Type B pancreatic cell (in vitro differentiated cells): ENCODE measurements at places on chromosomes 7 and 10. TPM values are rescaled to one million over a fixed set of nuclear protein-coding genes. Genes with fewer than 3 reads are reported as not detected.

Gene TMEM176A
- 90.1 and 106 TPM in 2 replicates for total RNA-seq

GRCh38 chr7:131525820-131526219 is 30.6 kb downstream of the PODXL start:
- H3K36me3 ChIP-seq, result no peaks in the 10 kb centered on the region
- DNase-seq, result no peak
- no peaks in the 10 kb centered on the region for H3K4me1 ChIP-seq
- no peak overlapping the region for H3K27ac ChIP-seq

Gene CTTNBP2
- total RNA-seq, result 30.2 and 36.9 TPM in 2 replicates

DNA sequence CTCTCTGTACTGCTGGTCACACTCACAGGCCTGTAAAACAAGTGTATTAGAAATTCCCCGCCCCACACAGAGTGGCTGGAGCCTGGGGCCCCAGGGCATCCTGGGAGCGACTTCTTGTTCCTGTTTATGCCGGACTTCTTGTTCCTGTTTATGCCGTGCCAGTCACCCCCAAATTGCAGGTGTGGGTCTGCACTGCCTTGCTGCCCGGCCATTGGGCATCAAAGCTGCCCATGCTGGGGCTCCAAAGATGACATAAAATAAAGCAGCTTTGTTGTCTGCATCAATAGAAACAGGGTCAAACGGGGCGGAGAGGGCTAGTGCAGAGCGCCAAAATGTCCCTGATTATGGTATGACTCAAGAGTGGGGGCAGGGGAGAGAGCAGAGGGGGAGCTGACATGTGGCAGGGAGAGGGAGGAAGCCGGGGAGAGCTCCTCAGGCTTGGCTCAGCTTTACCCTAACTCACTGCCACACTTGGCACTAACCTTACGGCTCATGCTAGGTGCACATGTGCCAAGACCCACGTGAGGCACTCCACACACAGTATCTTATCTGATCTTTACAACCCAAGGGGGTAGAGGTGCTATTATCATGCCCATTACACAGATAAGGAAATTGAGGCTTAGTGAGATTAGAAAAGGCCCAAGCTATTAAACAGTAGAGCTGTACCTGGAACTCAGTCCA is 98.4 kb downstream of the PIP4K2A start:
- peaks cover 45% of the 10 kb centered on the region for H3K4me1 ChIP-seq
- H3K4me3 ChIP-seq, result peak overlapping the region; percentile 40
- H3K36me3 ChIP-seq, result peaks cover 5% of the 10 kb centered on the region
- peak overlapping the region; percentile 66 for H3K27ac ChIP-seq

DNA sequence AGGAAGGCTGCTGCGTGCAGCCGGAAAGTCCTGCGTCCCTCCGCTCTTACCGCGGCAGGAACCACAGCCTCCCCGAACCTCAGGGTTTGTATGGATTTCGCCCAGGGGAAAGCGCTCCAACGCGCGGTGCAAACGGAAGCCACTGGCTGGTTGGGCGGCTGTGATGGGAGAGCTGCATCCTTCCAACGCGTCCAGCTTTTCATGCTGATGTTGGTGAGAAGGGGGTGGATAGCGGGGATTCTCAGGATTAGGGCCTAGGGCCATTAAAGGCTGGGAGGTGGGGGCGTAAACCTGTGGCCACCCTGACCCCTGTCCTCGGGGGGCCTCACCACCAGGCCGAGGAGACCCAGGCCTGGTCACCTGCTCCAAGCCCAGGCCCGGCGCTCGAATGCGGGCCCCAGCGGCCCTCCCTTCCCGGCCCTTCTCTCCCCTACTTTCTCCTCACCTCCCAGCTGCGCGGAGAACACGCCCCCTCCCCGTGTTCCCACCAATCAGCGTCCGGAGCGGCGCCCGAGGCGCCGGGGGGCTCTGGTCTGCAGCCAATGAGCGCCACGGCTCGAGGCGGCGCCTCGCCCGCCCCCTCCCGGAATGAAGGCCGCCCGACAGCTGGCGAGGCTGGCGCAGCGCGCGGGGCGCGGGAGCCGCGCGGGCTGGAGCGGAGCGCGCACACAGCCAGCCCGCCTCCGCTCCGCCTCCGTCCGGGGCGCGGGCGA is 458 bp upstream of the NANOS1 start:
- peak; percentile 94 for DNase-seq
- peak overlapping the region; percentile 29 for H3K27ac ChIP-seq

- peaks cover 36% of the 10 kb centered on the region for H3K36me3 ChIP-seq
- no peak for DNase-seq
- no peaks in the 10 kb centered on the region for H3K4me1 ChIP-seq
- H3K4me3 ChIP-seq, result no peak overlapping the region
- H3K27me3 ChIP-seq, result no peaks in the 10 kb centered on the region
- H3K27ac ChIP-seq, result no peak overlapping the region
These were observed 120.9 kb upstream of the DIP2C start for GRCh38 chr10:810351-810846.

Gene KCNH2
- total RNA-seq, result 8.0 and 10.0 TPM in 2 replicates

Gene ADRB1
- total RNA-seq, result 1.4 and 2.0 TPM in 2 replicates

- DNase-seq, result no peak
- H3K4me1 ChIP-seq, result no peaks in the 10 kb centered on the region
- H3K27me3 ChIP-seq, result peaks cover 8% of the 10 kb centered on the region
These were observed 17.3 kb downstream of the SFTPA1 start for GRCh38 chr10:79628083-79628482.

Gene RAPGEF5
- total RNA-seq, result 11.7 and 13.3 TPM in 2 replicates

- no peak overlapping the region for H3K4me3 ChIP-seq
- no peaks in the 10 kb centered on the region for H3K27me3 ChIP-seq
- peaks cover 9% of the 10 kb centered on the region for H3K4me1 ChIP-seq
- peaks cover 12% of the 10 kb centered on the region for H3K36me3 ChIP-seq
These were observed 15.0 kb downstream of the DAGLB start for GRCh38 chr7:6432781-6433180.

DNA sequence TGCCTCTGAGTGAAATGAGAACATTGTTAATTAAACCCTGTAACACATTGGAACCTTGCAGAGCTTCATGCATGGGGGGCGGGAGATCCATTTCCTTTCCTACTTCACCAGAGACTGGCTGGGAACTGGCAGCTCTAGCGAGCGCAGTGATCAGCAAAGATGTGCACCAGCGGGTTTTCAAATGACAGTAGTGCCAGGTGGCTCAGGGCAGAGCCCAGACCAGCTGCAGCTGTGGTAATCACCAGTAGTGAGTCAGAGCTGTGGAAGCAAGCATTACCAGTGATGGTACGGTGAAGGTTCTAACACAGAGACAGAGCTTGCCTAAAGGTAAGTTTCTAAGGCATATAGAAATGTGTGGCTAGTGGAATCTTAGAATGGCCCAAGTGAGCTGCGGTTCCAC is 1009.7 kb upstream of the CELF2 start:
- H3K27me3 ChIP-seq, result peaks cover 3% of the 10 kb centered on the region
- H3K36me3 ChIP-seq, result no peaks in the 10 kb centered on the region
- no peaks in the 10 kb centered on the region for H3K4me1 ChIP-seq
- no peak overlapping the region for H3K4me3 ChIP-seq

DNA sequence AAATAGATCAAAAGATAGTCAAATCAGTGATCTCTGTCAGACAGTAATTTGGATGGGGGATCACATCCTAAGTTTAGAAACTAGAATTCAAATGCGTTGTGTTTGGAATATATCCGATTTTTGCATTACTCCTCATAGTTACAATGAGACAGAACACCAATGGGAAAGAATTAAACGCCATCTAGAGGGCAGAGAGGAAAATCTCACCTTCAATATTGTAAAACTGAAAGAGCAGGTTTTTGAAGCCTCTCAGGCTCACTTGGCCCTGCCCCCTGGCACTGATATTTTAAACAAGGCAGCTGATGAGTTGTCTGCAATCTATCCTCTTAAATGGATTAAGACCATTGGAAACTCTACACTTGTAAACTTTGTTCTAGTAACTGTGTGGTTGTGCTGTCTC is 17.7 kb downstream of the FRG2B start:
- H3K27me3 ChIP-seq, result no peaks in the 10 kb centered on the region
- no peak overlapping the region for H3K4me3 ChIP-seq
- DNase-seq, result no peak
- H3K4me1 ChIP-seq, result no peaks in the 10 kb centered on the region
- no peaks in the 10 kb centered on the region for H3K36me3 ChIP-seq

DNA sequence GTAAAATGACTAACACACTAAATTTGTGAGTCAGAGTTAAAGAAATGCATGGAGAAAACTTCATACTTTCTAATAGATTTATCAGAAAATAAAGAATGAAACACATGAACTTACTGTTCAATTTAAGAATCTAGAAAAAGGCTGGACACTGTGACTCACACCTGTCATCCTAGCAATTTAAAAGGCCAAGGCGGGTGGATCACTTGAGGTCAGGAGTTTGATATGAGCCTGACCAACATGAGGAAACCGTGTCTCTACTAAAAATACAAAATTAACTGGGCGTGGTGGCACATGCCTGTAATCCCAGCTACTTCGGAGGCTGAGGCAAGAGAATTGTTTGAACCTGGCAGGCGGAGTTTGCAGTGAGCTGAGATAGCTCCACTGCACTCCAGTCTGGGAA is 1106.2 kb upstream of the LRRN3 start:
- no peak overlapping the region for H3K27ac ChIP-seq
- H3K4me3 ChIP-seq, result no peak overlapping the region
- DNase-seq, result no peak
- no peaks in the 10 kb centered on the region for H3K36me3 ChIP-seq
- no peaks in the 10 kb centered on the region for H3K4me1 ChIP-seq
- H3K27me3 ChIP-seq, result no peaks in the 10 kb centered on the region

- DNase-seq, result no peak
- H3K4me1 ChIP-seq, result peaks cover 22% of the 10 kb centered on the region
- H3K27me3 ChIP-seq, result no peaks in the 10 kb centered on the region
- H3K27ac ChIP-seq, result peak overlapping the region; percentile 47
- no peaks in the 10 kb centered on the region for H3K36me3 ChIP-seq
- H3K4me3 ChIP-seq, result peak overlapping the region; percentile 41
These were observed 28.4 kb upstream of the SEMA3E start for GRCh38 chr7:83677180-83677866.

Gene AGBL3
- 2.4 and 3.2 TPM in 2 replicates for total RNA-seq

DNA sequence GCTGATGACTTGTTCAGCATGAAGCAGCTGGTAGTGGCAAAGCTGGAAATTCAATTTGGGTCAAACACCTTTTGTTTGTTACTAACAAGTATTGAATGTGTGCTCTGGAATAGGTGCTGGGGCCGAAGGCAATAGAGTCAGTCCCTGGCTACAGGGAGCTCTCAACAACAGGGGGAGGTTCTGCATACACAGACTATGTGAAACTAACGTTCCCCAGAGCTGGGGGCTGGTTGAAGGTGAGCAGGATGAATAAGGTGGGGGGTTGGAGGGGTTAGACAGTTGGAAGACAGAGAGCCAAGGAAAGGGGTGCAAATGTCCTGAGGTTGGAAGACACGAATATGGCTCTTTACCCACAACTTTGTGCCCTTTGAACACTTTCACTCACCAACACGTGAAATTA is 84.1 kb upstream of the PLPP4 start:
- H3K27ac ChIP-seq, result no peak overlapping the region
- no peaks in the 10 kb centered on the region for H3K36me3 ChIP-seq
- no peaks in the 10 kb centered on the region for H3K4me1 ChIP-seq
- DNase-seq, result no peak
- H3K4me3 ChIP-seq, result no peak overlapping the region
